ENCODE measurements at places on chromosomes 7 and 10.

DNA sequence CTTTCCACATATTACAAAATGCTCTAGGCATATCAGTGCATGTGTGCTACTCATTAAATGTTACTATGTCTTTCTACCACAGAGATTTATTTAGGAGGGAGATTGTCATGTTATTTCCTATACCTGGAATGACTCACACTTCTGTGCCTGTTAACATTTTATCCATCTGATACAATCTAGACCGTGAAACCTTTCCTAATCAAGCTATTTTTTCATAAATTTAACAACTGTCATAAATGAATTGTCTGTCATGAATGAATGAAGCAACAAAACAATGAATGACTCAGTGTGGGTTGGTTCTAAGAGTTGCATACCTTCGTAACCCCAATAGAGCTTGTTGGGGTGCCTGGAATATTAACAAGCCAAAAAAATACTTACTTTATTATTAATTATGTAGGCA lies 554.3 kb downstream of the GRM8 start:
- DNase-seq: no peak

GRCh38 chr10:79420974-79421688 lies 24.3 kb downstream of the ZCCHC24 start:
- DNase-seq: no peak

DNA sequence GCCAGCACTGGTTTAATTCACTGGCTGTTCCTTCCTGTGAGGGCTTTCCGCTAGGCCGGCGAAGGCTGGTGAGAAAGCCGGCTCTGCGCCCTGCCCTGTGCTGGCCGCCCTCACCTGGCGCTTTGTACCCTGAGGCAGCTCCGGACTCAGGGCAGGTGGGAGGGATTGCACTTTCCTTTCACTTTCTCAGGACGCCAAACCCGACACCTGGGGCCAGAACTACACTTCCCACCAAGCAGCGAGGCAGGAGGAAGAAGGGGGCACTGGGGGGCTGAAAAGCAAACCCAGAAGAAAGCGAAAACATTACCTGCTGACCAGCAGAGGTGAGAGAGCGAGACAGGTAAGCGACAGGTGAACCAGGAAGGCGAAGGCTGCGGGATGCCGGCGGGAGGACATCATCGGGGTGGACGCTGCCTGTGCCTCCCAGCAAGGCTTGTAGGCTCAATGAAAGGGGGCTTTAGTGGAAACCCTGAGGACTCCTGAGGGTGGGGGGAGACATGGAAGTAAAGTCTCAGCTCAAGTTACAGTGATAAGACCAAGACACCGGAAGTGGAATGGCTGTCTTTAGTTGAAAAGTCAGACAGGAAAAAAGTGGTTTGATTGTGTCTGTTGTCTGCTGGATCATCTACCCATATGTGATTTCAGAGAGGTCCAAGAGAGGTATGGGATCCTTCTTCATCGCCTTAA lies at the start of gene RAB19:
TSS of gene RAB19 (plus strand) at position 181 of the 687 bp plus-strand sequence. CDS start 3,589 bp downstream, outside the sequence.
- DNase-seq: no peak

DNA sequence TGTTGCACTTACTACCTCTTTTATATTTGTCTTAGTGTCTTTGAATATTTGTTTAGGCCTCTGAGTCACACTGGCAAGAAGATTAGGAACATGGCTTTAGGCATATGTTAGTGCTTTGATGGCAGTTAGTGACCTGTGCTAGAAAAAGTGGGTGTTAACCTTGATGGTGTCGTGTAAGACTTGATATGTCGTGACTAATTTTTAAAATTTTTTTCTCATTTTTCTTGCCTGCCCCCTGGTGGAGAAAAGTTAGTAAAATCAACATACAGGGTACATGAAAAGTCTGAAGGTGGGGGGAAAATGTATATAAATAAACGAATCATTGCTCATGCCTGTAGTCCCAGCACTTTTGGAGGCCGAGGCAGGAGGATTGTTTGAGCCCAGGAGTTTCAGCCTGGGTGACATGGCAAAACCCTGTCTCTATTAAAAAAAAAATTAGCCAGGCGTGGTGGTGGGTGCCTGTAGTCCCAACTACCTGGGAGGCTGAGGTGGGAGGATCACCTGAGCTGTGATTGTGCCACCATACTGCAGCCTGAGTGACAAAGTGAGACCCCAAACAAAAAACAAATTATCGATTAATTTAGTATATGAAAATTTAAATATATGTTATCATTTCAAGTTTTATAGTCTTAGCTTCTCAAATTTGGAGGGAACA lies 44.6 kb downstream of the TAX1BP1 start:
- DNase-seq: no peak

DNA sequence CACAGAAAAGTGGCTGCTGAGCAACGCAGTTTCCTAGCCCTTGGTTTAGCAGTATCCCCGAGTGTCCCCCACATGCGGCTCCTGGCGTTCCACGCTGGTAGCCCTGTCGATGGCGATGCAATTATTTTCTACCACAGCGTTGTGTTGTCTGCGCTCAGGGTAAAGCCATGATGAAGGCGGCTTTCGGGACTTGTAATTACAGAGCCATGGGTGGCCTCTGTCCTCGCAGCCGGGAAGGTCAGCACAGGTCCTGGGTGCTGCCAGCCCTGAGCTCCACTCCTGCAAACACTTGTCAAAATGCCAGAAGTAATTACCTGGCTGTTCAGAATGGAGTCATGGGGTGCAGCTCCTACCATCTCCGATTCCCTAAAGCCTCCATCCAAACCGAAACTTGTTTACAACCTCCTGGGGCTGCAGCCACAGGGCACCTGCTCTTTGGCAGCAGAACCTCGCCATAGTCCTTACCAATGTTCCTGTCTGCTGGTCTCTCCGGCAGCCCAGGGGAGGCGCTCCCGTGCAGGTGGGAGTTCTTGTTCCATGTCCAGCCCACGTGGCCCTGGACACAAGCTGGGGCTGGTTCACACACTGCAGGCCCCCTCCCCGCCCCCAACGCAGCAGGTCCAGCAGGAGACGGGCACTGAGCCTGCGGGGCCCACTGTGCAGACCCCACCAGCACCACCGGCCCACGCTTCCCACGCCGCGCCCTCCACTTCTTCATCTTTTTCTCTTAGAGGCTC lies 512.6 kb downstream of the PTPRN2 start:
- DNase-seq: no peak

GRCh38 chr7:157897681-157898080 lies 560.9 kb downstream of the DNAJB6 start:
- DNase-seq: no peak

DNA sequence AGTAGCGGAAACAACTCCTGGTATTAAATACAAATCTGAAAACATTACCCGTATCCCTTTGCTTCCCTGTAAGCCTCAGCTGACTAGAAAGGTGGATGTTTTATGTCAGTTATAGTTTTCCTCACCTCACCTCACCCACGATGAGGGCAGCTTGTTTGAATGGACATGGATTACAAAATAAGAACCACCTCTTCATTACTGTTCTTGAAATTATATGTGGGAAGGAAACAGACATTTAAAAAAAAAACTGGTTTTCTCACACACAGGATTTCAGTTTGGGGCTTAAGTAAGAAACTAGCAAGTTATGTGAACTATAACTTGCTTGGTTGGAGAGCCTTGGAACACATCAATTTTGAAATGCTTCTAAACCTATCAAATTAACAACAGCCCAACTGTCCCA lies 232.9 kb upstream of the CCDC6 start:
- DNase-seq: no peak

DNA sequence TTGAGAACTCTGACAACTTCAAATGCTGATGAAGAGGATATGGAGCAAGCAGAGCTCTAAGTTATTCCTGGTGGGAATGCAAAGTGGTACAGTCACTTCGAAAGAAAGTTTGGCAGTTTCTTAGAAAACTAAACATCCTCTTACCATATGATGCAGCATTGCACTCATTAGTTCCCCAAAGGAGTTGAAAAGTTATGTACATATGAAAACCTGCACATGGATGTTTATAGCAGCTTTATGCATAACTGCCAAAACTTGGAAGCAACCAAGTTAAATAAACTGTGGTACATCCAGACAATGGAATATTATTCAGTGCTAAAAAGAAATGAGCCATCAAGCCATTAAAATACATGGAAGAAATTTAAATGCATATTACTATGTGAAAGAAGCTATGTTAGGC lies 779.3 kb upstream of the COBL start:
- DNase-seq: no peak

- DNase-seq: no peak
These were observed 29.3 kb upstream of the RHBDD2 start for GRCh38 chr7:75849573-75849972.

DNA sequence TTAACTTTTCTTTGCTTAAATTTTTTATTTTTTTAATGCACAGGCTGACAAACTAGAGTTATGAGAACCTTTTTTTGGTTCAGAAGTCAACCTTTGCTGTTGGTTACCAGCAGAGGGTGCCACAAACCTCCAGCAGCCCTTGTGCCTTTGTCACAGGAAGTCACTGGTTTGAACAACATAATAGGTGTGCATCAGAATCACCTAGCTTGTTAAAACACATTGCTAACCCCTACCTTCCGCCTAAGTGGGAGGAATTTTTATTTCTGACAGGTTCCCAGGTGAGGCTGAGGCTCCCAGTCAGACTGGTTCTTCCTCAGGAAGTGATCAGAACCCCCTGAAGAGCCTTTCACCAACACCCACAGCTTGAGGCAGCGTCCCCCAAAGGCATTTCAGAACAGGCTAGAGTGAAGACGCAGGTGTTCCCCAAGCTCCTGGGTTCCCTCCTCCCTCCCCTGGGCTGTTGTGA lies 22.6 kb upstream of the VDAC2 start:
- peak; percentile 5 for DNase-seq

- no peak for DNase-seq
These were observed 191.8 kb downstream of the TNS3 start for GRCh38 chr7:47389923-47390630.

DNA sequence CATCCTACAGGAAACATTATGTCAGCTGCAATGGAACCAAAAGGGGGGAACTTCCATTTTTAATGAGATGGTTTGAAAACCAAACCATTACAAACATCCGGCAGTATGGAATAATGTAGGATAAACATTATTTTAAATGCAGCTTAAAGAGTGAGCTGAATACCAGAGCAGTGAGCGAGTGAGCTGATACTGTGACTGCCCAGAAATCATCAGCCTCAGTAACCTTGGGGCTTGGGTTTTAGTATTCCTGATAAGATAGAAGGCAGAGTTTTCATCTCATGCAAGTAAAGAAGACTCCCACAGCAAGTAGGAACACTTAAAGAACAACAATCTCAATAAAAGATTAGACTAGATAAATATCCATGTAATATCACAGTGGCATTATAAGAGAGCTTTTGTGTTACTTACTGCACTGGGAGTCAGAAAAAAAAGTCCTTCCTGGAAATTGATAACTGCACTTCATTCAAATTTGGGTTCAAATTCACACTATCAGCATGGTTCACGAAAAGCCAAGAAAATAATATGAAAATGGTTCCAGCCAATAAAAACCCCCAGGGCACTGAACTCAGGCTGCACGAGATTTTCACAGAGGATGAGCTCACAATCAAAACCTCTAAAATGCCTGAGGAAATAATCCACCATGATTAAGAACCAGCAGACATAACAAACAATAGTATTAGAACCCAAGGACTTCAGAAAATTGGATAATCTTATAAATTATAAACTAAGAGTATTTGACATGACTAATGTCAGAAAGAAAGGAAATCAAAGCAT lies 115.7 kb downstream of the MTPAP start:
- DNase-seq: no peak

- DNase-seq: no peak
These were observed 41.1 kb downstream of the WIPI2 start for GRCh38 chr7:5231116-5231515.

DNA sequence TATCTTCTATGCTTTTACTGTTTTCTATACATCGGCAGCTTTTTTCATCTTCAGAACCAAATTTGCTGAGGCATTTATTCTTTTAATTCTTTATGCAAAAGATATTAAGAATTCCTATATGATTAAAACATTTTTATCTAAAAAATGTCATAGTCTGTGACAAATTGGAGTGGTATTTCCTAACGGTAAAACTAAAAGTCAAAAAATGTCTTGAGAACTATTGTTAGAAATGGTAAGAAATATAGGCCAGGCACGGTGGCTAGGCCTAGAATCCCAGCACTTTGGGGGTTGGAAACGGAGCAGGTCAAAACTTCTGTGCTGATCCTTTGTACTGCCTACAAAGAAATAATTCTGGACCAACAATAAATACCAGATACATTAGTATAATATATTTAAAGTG lies 57.7 kb upstream of the PRR15 start:
- DNase-seq: no peak

DNA sequence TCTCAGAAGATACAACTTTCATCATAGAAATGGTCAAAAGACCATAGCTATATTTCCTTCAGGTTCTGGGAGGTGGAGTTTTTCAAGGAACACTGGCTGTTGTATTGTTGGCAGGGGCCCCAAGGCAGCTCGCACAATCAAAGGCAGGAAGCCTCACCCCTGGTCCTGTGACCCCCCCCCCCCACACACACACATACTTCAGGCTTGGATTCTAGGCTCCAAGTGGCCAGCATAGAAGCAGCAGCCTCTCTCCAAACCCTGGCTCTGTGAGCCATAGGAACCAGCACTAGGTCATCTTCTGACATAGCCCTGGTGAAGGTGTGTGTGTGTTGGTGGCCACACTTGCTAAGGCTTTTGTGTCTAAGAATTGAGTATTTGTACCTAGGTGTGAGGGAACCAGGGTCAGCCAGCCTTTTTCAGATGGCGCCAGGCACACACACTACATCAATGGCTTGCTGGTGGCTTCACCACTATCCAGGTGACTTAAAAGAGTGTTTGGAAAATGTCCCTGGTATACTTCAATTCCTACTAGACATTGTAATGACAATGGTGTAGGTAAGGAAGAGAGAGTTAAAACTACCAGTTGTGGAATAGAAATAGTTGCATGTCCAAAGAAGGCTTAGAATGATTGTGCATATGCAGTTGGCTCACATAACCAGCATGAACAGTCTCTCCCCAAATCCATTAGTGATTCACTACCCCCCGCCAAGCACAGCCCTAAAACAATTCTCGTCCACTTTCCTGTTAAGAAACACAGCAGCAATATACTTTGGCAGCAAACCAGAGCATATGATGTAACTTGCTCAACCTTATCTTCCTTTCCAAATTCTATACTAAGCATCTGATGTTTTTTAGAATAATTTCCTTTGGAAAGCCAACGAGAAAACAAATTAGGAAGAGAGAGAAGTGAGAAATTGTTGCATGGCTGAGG lies 91.3 kb downstream of the AVL9 start:
- peak; percentile 8 for DNase-seq

- DNase-seq: no peak
These were observed 19.1 kb downstream of the ADAM8 start for GRCh38 chr10:133257489-133258065.

DNA sequence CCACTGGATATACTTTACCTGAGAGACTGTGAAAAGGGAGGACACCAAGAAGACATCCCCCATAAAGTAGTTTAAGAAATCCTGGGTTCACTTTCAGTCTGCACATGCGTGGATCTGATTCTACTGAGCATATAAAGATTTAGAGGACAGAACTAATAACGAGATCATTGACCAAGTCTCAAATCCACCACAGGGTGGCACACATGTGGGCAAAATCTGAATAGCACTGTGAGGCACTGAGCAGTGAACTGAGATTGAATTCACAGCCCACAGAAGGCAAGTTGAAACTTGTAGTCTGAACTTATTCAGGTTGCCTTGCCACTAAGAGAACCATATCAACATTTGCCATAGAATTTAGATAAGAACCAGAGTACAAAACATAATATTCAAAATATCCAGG lies 818.6 kb downstream of the GRID1 start:
- DNase-seq: peak; percentile 55

- no peak for DNase-seq
These were observed 1211.2 kb upstream of the SORCS1 start for GRCh38 chr10:108375691-108376090.

GRCh38 chr10:34339816-34340553 lies 475.1 kb downstream of the PARD3 start:
- DNase-seq: no peak

- peak; percentile 1 for DNase-seq
These were observed 118.5 kb downstream of the VTI1A start for GRCh38 chr10:112565434-112566053.
